ENCODE measurements at places on chromosomes 1 and 21.

- no peak for DNase-seq
These were observed 140.8 kb downstream of the CHRM3 start for GRCh38 chr1:239527051-239527693.

DNA sequence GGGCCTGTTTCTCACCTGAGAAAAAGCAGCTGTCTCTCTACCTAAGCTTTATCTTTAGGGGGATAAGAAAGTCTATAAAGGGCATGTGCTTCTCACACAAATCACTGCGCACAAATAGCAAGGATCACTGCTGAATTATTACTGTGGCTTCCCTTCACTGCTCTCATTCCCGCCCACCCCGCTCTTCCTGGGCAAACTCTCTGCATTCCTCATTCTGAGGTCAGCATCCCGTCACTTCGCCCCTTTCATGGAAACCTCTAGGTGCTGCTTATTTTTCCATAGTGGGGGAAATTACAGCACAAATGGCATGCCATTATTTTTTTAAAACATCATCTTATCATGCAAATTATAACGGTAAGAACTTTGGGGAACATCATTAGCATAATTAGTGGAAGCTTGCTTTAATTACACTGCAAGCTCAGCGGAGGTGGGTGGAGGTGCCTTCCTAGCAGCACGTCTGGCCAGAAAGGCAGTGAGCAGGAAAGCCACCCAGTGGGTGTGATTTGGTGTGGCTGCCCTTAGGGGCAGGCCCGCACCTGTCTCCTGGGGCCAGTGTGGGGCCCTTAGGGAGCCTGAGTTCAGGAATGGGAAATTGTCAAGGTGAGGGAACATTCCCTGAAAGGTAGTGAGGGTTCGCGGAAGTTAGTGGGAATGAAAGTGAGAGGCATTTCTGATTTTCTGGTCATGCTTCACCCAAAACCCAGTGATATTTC is 105.9 kb downstream of the LAMC2 start:
- no peak for DNase-seq

- DNase-seq = no peak
These were observed 58.6 kb downstream of the CACNA1E start for GRCh38 chr1:181541947-181542346.

GRCh38 chr21:45383111-45383614 is 21.8 kb upstream of the COL18A1 start:
- DNase-seq = no peak

DNA sequence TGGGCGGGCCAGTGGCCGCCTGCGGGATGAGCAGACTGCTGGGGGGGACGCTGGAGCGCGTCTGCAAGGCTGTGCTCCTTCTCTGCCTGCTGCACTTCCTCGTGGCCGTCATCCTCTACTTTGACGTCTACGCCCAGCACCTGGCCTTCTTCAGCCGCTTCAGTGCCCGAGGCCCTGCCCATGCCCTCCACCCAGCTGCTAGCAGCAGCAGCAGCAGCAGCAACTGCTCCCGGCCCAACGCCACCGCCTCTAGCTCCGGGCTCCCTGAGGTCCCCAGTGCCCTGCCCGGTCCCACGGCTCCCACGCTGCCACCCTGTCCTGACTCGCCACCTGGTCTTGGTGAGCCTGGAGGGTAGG is 2.1 kb downstream of the B4GALT2 start:
- DNase-seq = no peak

DNA sequence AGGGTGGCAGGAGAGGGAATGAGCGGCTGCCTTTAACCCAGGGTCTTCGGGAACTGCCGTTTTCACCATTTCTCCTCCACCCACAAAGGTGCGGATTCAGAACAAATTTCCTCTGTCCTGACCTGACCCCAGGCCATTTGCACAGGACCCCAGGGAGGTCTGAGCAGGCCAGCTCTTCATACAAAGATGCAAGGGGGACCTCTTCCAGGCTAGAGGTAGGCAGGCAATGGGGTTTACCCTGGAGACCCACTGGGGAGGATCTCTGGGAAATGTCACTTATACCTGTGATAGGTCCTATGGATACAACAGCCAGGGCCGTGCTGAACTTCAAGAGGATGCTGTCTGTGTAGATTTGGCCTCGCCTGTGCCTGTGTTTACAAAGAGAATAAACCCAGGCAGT is 89.7 kb upstream of the VAMP3 start:
- no peak for DNase-seq

DNA sequence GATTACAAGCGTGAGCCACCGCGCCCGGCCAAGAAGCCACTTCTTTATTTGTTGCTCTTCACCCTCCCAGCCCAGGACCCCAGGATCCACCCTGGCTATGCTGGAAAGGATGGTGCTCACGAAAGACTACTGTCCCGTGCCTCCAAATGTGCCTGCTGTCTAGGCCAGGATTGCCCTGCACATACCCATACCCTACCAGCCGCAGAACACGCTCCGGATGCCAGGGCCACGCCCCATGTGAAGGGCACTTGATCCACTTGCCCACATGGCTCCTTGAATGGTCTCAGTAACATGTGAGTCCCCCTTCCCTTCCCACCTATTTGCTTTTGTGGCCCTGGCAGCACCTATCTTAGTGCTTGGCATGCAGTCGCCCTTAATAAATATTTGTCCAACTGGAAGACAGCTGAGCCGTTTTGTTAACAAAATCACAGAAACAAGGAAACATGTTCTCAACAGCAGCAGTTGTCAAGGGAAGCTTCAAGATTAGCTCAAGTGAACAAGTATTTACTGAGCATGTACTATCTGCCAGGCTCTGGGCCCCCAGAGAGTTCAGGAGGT is 13.8 kb upstream of the UBXN10 start:
- no peak for DNase-seq

- no peak for DNase-seq
These were observed 39.6 kb downstream of the PRDM15 start for GRCh38 chr21:41839387-41840000.

DNA sequence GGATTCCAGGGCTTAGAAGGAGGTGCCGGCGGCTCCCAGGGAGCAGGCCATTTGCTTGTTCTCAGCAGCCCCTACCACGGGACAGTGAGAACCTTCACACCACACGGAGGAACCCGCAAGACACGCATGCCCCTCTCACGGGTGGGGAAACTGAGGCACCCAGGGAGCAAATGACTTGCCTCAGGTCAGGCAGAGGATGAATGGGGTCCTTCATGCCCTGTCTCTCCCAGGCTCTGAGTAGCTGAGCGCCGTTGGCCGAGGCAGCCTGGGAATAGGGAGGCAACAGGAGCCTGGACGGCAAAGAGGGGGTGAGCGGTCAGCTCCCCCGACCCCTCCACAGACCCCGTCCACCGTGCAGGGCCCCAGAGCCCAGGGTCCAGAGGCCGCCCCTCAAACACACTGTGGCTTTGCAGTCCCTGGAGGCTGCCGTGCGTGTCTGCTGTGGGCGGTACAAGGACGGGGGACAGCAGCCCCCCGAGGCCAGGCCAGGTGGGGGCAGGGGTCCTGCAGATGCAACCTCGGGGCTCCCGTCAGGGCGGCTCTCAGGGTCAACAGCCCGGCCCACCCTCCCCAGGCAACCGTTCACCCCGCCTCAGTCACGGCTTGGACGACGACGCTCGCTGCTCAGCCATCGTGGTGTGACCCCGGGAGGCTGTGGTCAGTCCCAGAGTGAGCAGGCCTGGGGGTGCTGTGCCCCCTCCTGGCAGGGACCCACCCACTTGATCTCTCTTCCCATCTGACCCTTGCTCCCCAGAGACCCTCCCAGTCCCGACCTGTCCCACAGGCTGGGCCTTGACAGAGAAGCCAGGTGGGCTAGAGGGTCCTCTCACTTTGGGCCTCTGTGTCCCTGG is 15.8 kb upstream of the COL6A2 start:
- no peak for DNase-seq

DNA sequence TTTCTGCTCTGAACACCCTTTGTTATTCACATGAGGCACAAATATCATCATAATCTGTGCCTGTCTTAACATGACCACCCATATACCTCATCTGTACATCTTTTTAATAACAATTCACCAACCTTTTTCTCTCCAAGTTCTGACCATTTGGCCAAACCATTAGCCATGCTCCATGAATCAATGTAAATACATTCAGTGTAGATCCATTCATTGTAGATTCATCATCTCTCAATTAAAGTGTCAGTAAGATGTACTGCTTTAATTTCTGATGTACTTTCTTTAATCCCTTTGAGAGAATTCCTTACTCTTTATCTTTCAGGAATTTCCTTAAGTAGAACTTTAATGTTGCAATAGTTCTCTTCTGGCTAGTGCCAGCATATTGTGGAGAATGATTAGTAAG is 126.2 kb upstream of the LRRC7 start:
- DNase-seq = no peak

- no peak for DNase-seq
These were observed 515.6 kb downstream of the LMO4 start for GRCh38 chr1:87844251-87844650.

DNA sequence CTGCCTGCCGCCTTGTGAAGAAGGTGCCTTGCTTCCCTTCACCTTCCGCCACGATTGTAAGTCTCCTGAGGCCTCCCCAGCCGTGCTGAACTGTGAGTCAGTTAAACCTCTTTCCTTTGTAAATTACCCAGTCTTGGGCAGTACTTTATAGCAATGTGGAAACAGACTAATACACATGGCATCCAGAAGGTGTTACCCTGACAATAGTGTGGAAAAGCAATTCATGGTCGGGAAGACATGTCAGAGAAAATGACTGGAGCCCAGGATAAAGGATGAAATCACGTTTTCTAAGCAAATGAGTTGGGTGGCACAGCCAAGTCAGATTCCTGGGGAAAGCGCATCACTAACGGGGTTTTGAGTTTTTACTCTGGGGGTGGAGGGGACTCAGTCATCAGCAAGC is 76.4 kb downstream of the HLCS start:
- no peak for DNase-seq

DNA sequence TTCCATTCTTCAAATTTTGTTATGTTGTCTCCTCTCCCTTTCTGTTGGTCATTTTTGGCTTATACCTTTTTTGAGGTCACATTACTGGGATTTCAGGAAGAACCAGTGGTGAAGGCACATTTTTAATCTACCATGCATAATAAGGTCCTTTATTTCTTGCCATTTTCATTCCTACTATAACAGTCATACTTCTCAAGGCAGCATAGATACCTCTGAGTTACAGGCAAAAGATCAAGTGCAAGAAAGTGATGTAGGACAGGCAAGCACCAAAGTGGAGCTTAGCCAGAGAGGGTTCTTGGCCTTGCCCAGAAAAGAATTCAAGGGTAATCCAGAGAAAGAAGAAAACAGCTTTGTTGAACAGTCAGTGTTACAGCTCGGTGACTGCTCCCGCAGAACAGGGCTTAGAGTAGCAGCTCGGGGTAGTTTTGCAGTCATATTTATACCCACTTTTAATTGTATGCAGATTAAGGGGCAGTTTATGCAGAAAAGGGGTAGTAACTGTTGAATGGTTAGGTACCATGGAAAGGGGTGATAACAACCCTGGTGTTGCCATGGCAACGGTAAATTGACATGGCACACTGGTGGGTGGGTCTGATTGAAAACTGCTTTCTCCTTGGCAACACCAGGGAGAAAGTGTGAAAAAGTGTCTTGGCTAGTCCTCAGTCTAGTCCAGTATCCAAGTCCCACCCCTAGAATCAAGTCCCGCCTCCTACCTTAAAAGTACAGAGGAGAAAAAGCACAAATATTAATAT is 39.6 kb upstream of the DOCK7 start:
- no peak for DNase-seq

DNA sequence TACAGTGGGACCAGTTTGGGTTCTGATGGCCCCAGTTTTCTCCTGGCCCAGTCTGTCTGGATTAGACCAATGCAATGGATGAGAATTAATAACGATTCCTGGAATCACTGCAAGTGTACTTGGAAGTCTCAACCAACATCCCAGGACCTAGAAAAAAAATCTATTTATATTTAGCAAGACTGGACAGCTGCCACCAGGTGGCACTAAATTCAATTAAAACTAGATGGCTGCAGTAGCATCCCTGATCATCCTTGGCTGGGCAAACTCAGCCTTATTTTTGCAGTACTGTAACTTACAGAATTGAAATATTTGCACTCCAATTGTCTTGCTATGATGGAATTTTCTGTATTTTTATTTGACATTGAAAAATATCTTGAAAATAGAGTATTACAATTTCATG is 165.7 kb downstream of the NCAM2 start:
- DNase-seq = peak; percentile 67

All from ACHN (cell line).